EL (cell line): ENCODE measurements at places on chromosomes 2 and 18.

DNA sequence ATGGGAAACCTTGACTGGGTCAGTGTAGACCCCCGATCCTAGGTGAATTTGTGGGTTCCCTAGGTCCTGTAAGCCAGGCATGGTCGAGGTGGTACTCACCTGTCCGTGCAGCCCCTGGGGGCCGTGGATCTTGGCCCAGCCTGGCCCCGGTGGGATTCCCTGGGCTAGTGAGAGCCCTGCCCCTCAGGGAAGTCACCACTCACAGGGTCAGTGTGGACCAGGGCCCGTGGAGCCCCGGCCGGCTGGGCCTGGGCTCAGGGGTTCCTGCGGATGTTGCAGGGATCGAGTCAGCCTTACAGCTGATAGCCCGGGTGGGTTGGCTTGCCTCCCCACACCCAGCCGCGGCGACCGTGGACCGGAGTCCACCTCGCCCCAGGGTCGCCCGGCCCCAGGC is 528 bp downstream of the ATG9A start:
- DNase-seq, result no peak

- peak; percentile 90 for DNase-seq
Observed at GRCh38 chr18:45962866-45963265, 4.3 kb downstream of the EPG5 start.

- DNase-seq, result no peak
Observed at GRCh38 chr2:43149482-43150107, 76.8 kb downstream of the ZFP36L2 start.

- DNase-seq, result no peak
Observed at GRCh38 chr2:231277962-231278361, 79.5 kb downstream of the ARMC9 start.

- DNase-seq, result no peak
Observed at GRCh38 chr2:16507655-16508489, 157.8 kb downstream of the CYRIA start.

GRCh38 chr2:62603154-62603712 is 97.2 kb upstream of the TMEM17 start:
- DNase-seq, result no peak

GRCh38 chr2:72895759-72896281 is 8.6 kb downstream of the SPR start:
- DNase-seq, result peak; percentile 31

GRCh38 chr2:221123396-221123795 is 448.7 kb downstream of the EPHA4 start:
- DNase-seq, result no peak

DNA sequence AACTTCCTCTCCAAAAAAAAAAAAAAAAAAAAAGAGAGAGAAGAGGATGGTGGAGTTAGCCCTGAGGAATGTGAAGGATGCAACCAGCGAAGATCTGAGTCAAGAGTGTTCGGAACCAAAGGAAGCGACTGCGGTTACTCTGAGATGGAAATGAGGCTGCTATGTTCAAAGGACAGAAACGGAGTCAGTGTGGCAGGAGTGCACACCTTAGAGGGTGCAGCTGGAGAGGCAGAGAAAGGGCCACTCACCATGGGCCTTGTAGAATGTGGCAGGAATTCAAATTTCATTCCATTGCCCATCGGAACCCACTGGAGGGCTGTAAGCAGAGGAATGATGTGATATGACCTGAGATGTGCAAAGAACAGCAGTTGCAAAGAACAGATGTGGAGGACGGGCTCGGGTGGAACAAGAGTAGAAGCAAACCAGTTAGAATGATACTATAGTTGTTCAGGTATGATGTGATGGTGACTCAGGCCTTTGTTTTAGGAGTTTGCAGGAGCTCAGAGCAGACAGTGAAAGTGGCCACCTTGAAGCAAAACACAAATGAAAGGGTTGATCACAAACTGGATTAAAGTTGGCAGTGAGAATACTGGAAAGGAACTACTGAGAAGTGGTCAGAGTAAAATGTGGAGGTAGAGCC is 22.6 kb downstream of the ITGA6 start:
- DNase-seq, result peak; percentile 87

DNA sequence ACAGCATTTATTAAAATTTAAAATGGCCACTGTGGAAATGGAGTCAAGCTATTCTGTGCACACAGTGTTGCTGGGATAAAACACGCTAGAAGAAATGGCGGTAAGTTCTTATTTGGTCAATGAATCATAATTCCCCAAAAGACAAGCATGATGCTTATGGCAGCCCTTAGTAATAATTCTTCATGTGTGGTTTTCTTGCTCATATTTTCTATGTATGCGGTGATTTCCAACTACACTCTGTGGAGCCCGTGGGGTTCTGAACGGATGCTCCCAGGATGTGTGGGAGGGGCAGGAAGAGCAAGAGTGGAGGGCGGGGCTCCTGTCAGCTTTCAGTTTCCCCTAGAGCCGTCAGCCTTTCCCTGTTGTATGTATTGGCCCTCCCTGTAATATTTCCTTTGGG is 91.7 kb upstream of the RMDN2 start:
- no peak for DNase-seq

- DNase-seq, result no peak
Observed at GRCh38 chr2:222611684-222612083, 44.2 kb downstream of the FARSB start.

GRCh38 chr2:128797937-128798336 is 479.3 kb upstream of the HS6ST1 start:
- no peak for DNase-seq
